ENCODE measurements at places on chromosomes 5 and 9.

- DNase-seq, result no peak
Observed at GRCh38 chr9:136964171-136964689, 12.2 kb downstream of the LCN12 start.

- DNase-seq, result no peak
Observed at GRCh38 chr5:115601701-115602590, at the start of gene TICAM2. Gene TICAM2, minus strand, starts transcription at chr5:115602479. Its CDS starts 21,223 bp downstream, at chr5:115581256.

DNA sequence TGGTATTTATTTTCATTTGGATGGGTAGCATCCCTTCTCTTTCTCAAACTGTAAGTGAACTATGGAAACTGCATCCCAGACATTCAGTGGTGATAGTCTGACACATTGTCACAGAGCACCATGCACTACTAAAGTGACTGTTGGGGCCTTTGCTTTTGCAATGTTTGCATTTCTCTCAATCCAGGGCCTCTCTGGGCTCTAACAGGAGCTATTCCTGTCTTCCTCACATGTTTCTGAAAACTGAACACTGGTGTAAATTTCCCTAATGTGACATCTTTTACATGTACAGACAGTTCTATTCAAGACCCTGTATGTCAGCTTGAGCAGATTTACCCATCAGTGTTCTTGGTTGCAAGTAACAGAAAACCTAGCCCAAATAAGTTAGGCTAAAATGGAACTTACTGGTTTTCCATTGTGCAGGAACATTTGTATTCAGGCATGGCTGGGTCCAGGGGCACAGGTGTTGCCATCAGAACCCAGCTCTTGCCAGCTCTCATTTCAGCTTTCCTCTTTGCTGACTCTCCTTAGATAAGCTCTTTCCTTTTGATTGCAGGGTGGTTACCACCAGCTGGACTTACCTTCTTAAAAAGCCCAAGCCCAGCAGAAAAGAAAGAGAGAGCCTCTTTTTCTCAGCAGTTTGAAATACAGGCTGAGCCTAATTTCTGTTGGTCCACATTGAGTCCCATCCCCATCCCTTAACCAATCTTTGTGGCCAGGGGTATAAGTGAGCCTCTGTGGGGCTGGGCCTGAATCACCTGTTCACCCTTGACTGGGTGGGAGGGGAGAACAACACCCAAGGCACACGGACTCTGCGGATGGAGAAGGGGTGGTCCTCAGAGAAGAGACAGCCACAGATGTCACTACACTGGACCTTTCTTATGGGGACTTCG, 234.3 kb downstream of the NR3C1 start:
- DNase-seq, result no peak

- DNase-seq, result no peak
Observed at GRCh38 chr5:158384535-158385481, 525.9 kb upstream of the CLINT1 start.

- DNase-seq, result no peak
Observed at GRCh38 chr9:14677872-14678271, 15.4 kb downstream of the ZDHHC21 start.

GRCh38 chr9:127873886-127874285, 3.6 kb downstream of the AK1 start:
- DNase-seq, result no peak

DNA sequence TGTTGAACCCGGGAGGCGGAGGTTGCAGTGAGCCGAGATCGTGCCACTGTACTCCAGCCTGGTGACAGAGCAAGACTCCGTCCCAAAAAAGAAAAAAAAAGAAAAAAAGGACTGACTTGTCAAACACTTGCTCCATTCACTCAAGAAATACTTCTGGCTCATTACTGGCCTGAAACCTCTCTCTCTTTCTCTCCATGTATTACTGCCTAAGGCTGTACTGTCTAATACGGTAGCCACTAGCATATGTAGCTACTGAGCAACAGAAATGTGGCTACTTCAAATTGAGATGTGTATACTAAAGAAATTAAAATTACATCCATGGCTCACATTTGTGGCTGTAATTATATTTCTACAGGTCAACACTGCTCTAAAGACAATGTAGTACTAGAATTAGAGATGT, 39.2 kb downstream of the GLIS3 start:
- no peak for DNase-seq

DNA sequence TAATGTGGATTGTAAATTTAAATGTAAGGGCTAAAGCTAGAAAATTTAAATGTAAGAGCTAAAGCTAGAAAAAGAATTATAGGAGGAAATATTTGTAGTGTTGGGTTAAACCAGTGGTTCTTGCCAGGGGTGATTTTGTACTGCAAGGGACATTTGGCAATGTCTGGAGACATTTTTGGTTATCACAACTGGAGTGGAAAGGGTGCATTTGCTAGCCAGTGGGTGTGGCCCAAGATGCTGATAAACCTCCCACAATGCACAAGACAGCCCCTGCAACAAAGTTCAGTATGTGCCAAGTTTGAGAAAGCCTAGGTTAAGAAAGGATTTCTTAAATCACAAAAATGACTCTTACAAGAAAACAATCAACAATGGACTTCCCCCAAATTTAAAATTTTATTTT, 31.6 kb upstream of the ELL2 start:
- DNase-seq, result no peak

DNA sequence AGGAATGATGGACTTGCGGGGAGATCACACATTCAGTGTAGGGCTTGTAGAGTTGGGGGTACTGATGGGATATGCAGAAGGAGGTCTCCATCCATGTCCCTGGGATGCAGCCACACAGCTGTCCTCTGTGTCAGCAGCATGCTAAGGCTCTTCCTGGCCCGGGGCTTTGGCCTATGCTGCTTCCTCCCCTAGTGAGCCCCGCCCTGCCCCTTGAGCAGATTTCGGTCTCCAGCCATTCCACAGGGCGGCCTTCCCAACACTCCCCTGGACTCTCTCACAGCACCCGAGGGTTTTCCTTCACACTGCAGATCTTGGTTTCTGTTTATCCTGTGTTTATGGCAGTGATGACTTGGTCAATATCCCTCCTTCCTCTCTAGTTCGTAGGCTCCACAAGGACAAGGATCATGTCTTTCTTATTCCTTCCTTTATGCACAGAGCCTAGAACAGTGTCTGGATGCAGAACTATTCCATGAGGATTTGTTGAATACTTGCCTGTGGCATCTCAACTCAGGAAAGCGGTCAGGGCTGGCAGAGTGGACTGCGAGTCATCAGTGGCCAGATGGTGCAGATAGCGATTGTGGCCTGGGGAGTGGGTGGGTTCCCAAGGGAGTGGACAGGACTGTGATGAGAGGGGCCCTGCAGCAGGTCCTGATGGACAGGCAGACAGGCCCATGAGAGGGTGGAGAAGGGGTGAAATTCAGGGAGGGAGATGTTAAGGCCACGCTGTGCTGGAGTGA, 114.2 kb downstream of the RGS3 start:
- DNase-seq, result no peak

- no peak for DNase-seq
Observed at GRCh38 chr9:89449261-89449671, 48.6 kb downstream of the SEMA4D start.

DNA sequence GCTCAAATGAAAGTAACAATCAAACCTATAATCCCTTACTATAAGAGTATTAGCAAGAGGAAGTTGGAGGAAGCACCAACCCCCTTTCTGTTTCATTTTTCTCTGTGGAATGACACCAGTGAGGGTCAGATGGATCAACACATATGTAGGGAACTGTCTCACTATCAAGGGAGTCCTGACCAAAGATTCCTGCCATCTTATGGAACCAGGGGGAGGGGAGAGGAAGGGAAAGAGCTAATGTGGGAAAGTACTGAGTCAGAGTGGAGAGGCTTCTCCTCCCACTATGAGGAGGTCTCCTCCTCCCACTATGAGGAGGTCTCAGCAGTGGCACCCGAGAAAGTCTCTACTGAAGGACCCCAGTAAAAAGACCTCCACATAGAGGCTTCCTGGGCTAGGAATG, 73.3 kb upstream of the PCSK1 start:
- no peak for DNase-seq
